ENCODE measurements at places on chromosomes 4 and X.

- no peak overlapping the region for H3K27ac ChIP-seq
- H3K4me1 ChIP-seq: no peaks in the 10 kb centered on the region
- H3K4me3 ChIP-seq: no peak overlapping the region
- ATAC-seq: no peak
- peaks cover 12% of the 10 kb centered on the region for H3K36me3 ChIP-seq
These were observed 19.9 kb downstream of the PGRMC2 start for GRCh38 chr4:128267745-128268144.

DNA sequence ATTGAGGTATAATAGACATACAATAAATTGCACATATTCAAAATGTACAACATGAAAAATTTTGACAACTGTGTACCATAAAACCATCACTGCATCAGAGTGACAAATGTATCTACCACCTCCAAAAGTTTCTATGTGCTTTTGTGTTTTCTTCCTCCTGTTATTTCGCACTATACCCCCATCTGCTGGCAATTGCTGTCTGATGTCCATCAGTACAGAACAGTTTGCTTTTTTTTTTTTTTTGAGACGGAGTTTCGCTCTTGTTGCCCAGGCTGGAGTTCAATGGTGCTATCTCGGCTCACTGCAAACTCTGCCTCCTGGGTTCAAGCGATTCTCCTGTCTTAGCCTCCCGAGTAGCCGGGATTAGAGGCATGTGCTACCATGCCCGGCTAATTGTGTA lies 154.3 kb upstream of the GIMD1 start:
- no peaks in the 10 kb centered on the region for H3K27me3 ChIP-seq

- H3K4me3 ChIP-seq: no peak overlapping the region
- peaks cover 8% of the 10 kb centered on the region for H3K27me3 ChIP-seq
- no peak overlapping the region for H3K27ac ChIP-seq
- H3K4me1 ChIP-seq: no peaks in the 10 kb centered on the region
These were observed 22.3 kb upstream of the TMEM150C start for GRCh38 chr4:82583897-82584587.

GRCh38 chr4:24858026-24858425 lies 54.8 kb downstream of the CCDC149 start:
- no peaks in the 10 kb centered on the region for H3K36me3 ChIP-seq
- peaks cover 39% of the 10 kb centered on the region for H3K27me3 ChIP-seq
- no peak overlapping the region for H3K27ac ChIP-seq
- no peak overlapping the region for H3K4me3 ChIP-seq

- no peak for ATAC-seq
- H3K36me3 ChIP-seq: peaks cover 50% of the 10 kb centered on the region
- no peak overlapping the region for H3K4me3 ChIP-seq
- no peaks in the 10 kb centered on the region for H3K4me1 ChIP-seq
These were observed 84.5 kb downstream of the GATB start for GRCh38 chr4:151676301-151676700.

GRCh38 chrX:139642241-139642927 lies 65.6 kb downstream of the MCF2 start:
- H3K4me1 ChIP-seq: no peaks in the 10 kb centered on the region
- no peak overlapping the region for H3K27ac ChIP-seq
- H3K4me3 ChIP-seq: no peak overlapping the region
- H3K27me3 ChIP-seq: no peaks in the 10 kb centered on the region

GRCh38 chr4:86554646-86555045 lies 39.5 kb upstream of the PTPN13 start:
- H3K36me3 ChIP-seq: no peaks in the 10 kb centered on the region
- H3K27ac ChIP-seq: no peak overlapping the region
- peaks cover 10% of the 10 kb centered on the region for H3K27me3 ChIP-seq
- H3K4me1 ChIP-seq: no peaks in the 10 kb centered on the region
- no peak overlapping the region for H3K4me3 ChIP-seq

GRCh38 chrX:148069759-148070503 lies 88.8 kb downstream of the FMR1NB start:
- ATAC-seq: peak; percentile 86
- no peaks in the 10 kb centered on the region for H3K36me3 ChIP-seq
- no peak overlapping the region for H3K27ac ChIP-seq
- peaks cover 6% of the 10 kb centered on the region for H3K4me1 ChIP-seq

GRCh38 chrX:31543634-31544033 lies 471.8 kb upstream of the FTHL17 start:
- H3K36me3 ChIP-seq: no peaks in the 10 kb centered on the region
- no peak for ATAC-seq
- no peak overlapping the region for H3K4me3 ChIP-seq
- no peaks in the 10 kb centered on the region for H3K27me3 ChIP-seq
- no peak overlapping the region for H3K27ac ChIP-seq
- no peaks in the 10 kb centered on the region for H3K4me1 ChIP-seq

GRCh38 chrX:12026481-12026880 lies 111.8 kb upstream of the FRMPD4 start:
- H3K4me3 ChIP-seq: no peak overlapping the region
- no peak overlapping the region for H3K27ac ChIP-seq
- H3K36me3 ChIP-seq: no peaks in the 10 kb centered on the region
- no peak for ATAC-seq

- ATAC-seq: no peak
- H3K27me3 ChIP-seq: no peaks in the 10 kb centered on the region
- H3K27ac ChIP-seq: no peak overlapping the region
- H3K4me3 ChIP-seq: no peak overlapping the region
- no peaks in the 10 kb centered on the region for H3K4me1 ChIP-seq
- H3K36me3 ChIP-seq: no peaks in the 10 kb centered on the region
These were observed 5.7 kb upstream of the IL1RAPL1 start for GRCh38 chrX:28581522-28581921.

DNA sequence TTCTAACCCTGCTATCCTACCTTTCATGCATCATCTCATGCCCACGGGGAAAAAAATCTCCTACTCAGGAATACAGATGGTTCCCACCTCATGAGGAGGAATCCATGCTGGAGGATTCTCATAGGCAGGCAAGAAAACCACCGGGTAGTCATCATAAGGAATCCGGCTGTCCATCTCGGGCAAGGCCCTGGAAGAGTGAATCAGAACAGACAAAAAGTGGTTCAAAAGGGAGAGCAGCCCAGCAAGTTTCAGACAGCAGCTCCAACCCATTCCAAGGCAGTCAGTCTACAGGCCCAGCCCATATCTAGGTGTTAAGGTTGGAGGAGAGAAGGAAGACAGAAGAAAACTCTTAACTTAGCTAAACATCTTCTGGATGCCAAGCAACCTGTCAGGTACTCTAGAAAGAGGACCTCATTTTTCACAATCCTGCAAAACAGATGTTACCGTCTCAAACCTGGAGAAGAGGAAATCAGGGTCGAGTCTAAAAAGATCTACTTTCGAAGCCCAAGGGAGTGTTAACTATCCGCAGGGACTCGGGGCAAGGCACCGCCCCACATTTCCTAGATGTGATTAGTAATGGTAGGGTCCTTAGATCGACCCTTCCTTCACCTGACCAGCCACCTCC lies 447 bp downstream of the PDZD11 start:
- no peaks in the 10 kb centered on the region for H3K27me3 ChIP-seq
- H3K4me1 ChIP-seq: peaks cover 10% of the 10 kb centered on the region
- peak overlapping the region; percentile 66 for H3K27ac ChIP-seq
- ATAC-seq: no peak
- H3K4me3 ChIP-seq: peak overlapping the region; percentile 86

GRCh38 chr4:111136438-111136837 lies 513.6 kb upstream of the PITX2 start:
- H3K4me3 ChIP-seq: no peak overlapping the region
- H3K36me3 ChIP-seq: no peaks in the 10 kb centered on the region
- no peak for ATAC-seq
- H3K27ac ChIP-seq: no peak overlapping the region
- no peaks in the 10 kb centered on the region for H3K4me1 ChIP-seq
- H3K27me3 ChIP-seq: no peaks in the 10 kb centered on the region

GRCh38 chrX:2374086-2374485 lies 126.7 kb downstream of the DHRSX start:
- H3K4me1 ChIP-seq: peaks cover 7% of the 10 kb centered on the region
- H3K4me3 ChIP-seq: no peak overlapping the region
- no peaks in the 10 kb centered on the region for H3K27me3 ChIP-seq
- no peak overlapping the region for H3K27ac ChIP-seq
- ATAC-seq: no peak
- peaks cover 52% of the 10 kb centered on the region for H3K36me3 ChIP-seq

- H3K27ac ChIP-seq: no peak overlapping the region
- H3K36me3 ChIP-seq: no peaks in the 10 kb centered on the region
- no peaks in the 10 kb centered on the region for H3K4me1 ChIP-seq
- H3K4me3 ChIP-seq: no peak overlapping the region
- H3K27me3 ChIP-seq: peaks cover 25% of the 10 kb centered on the region
These were observed 224.3 kb downstream of the MGST2 start for GRCh38 chr4:139889901-139890300.

DNA sequence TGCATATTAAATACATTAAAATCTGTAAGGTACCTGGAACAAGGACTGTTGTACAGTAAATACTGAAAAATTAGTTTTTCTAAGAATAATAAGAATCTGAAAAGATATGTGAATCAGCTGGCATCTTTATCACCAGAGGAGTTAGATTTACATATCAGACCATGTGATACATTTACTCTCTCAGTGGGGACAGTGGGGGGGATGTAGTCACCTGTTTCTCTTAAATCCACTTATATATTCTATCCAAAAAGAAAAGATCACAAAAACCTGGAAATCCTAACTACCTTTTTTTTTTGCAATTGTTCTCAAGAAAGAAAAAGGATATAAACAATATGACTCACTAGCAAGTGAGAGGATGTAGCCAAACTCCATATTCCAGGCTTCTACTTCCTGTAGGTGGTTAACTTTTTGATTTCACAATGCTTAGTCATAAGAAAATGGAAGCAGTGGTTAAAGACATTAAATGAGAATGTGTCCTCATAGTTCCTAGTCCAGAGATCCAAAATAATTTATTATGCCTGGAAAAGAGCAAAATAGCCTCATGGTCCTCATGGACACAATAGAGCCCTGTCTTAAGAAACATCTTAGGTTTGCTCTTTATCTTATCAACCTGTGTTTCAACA lies 22.5 kb upstream of the MYOZ2 start:
- H3K27ac ChIP-seq: no peak overlapping the region
- no peaks in the 10 kb centered on the region for H3K4me1 ChIP-seq
- H3K27me3 ChIP-seq: peaks cover 15% of the 10 kb centered on the region
- no peak overlapping the region for H3K4me3 ChIP-seq
- H3K36me3 ChIP-seq: no peaks in the 10 kb centered on the region

GRCh38 chrX:368811-369562 lies 17.7 kb downstream of the PPP2R3B start:
- H3K27me3 ChIP-seq: peaks cover 33% of the 10 kb centered on the region
- ATAC-seq: no peak
- no peak overlapping the region for H3K27ac ChIP-seq
- H3K4me1 ChIP-seq: peaks cover 23% of the 10 kb centered on the region
- H3K36me3 ChIP-seq: peaks cover 5% of the 10 kb centered on the region

DNA sequence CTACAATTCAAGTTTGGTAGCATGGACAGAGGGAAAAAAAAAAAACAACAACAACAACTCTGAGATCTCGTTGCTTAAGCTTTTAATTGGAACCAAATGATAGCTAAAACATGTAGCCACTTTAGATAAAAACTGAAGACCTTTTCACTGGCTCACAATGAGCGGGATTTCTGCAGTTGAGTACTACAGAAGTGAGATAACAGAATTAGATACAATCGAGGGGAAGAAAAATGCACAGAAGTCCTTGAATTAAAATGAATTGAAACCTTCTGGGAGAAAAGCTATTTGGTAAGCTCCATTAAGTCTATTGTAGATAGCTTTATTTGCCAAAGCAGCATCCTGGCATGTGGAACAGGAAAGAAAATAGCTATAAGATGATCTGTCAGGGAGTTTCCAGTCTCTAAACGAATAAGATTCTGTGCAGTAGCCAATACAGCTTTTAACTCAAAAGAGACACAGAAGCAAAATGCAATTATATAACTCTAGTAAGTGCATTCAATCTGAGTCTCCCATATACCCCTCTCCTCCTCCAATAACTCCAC lies 248.5 kb downstream of the ENOX2 start:
- no peaks in the 10 kb centered on the region for H3K27me3 ChIP-seq
- no peak for ATAC-seq
- H3K27ac ChIP-seq: no peak overlapping the region
- peaks cover 18% of the 10 kb centered on the region for H3K36me3 ChIP-seq

DNA sequence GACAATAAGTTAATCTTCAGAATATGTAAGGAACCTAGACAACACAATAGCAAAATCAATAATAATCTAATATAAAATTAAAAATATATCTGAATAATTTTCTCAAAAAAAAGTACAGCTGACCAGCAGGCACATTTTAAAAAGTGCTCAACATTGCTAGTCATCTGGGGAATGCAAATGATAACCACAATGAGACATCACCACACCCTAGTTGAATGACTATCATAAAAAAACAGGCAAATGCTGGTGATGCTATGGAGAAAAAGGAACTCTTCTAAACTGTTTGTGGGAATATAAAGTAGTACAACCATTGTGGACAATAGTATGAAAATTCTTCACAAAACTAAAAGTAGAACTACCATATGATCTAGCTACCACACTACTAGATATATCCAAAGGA lies 956.9 kb upstream of the NDST4 start:
- no peak overlapping the region for H3K27ac ChIP-seq
- ATAC-seq: no peak
- H3K27me3 ChIP-seq: no peaks in the 10 kb centered on the region
- no peaks in the 10 kb centered on the region for H3K4me1 ChIP-seq
- no peaks in the 10 kb centered on the region for H3K36me3 ChIP-seq

DNA sequence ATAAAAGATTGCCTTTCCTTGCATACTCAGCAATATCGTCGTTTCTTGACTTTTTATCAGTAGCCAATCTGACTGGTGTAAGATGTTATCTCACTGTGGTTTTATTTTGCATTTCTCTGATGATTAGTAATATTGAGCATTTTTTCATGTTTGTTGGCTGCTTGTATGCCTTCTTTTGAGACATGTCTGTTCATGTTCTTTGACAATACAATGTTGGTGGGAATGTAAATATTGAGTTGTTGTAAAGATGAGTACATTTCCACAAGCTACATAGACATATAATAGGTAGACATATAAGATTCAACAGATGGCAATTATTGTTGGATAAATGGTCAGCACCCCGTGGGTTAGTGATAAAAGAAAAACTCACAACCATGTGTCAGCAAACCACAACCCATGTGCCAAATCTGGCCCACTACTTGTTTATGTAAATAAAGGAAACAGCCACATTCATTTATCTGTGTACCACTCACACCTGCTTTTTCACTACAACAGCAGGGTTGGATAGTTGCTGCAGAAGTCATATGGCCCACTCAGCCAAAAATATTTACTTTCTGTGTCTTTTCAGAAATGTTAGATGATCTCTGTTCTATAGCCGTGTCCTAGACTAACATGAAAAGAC lies 153.1 kb upstream of the VCX start:
- H3K27me3 ChIP-seq: no peaks in the 10 kb centered on the region
- no peak for ATAC-seq
- no peaks in the 10 kb centered on the region for H3K4me1 ChIP-seq
- no peaks in the 10 kb centered on the region for H3K36me3 ChIP-seq
- no peak overlapping the region for H3K4me3 ChIP-seq
- no peak overlapping the region for H3K27ac ChIP-seq

- H3K27me3 ChIP-seq: no peaks in the 10 kb centered on the region
- H3K27ac ChIP-seq: no peak overlapping the region
- no peak for ATAC-seq
- H3K36me3 ChIP-seq: no peaks in the 10 kb centered on the region
- H3K4me1 ChIP-seq: peaks cover 6% of the 10 kb centered on the region
These were observed 88.7 kb upstream of the PLAC1 start for GRCh38 chrX:134747006-134747405.

GRCh38 chrX:155751131-155751530 lies 130.0 kb upstream of the VAMP7 start:
- ATAC-seq: no peak
- no peak overlapping the region for H3K4me3 ChIP-seq
- no peak overlapping the region for H3K27ac ChIP-seq
- no peaks in the 10 kb centered on the region for H3K27me3 ChIP-seq
- no peaks in the 10 kb centered on the region for H3K4me1 ChIP-seq
- H3K36me3 ChIP-seq: no peaks in the 10 kb centered on the region

GRCh38 chr4:31156221-31156620 lies 436.1 kb downstream of the PCDH7 start:
- H3K4me1 ChIP-seq: no peaks in the 10 kb centered on the region
- no peak overlapping the region for H3K4me3 ChIP-seq
- no peaks in the 10 kb centered on the region for H3K27me3 ChIP-seq

All from stimulated activated memory B cell treated with anti-CD40 and anti-IgM and Interleukin-4, amounts not matched to agents 10 μg/mL and 1 μg/mL and 100 μg/mL, for 72 hours (primary cell).